BJ (cell line): ENCODE measurements at places on chromosomes 7 and 10. TPM values are rescaled to one million over a fixed set of nuclear protein-coding genes. Genes with fewer than 3 reads are reported as not detected.

GIMAP8 gene
- polyA plus RNA-seq, result not detected in 2 replicates

RAMP3 gene
- not detected in 2 replicates for polyA plus RNA-seq

BMPER gene
- polyA plus RNA-seq, result 7.0 and 8.8 TPM in 2 replicates

PNLIP gene
- not detected in 2 replicates for polyA plus RNA-seq

GRID1 gene
- 0.20 and 0.49 TPM in 2 replicates for polyA plus RNA-seq

SPDYE2 gene
- polyA plus RNA-seq, result not detected in 2 replicates

PTEN gene
- polyA plus RNA-seq, result 29.6 and 66.9 TPM in 2 replicates

CLDN3 gene
- polyA plus RNA-seq, result not detected in 2 replicates

ZPBP gene
- not detected in 2 replicates for polyA plus RNA-seq

SLF2 gene
- 6.8 and 10.1 TPM in 2 replicates for polyA plus RNA-seq

TMEM139 gene
- 0.11 and 0.15 TPM in 2 replicates for polyA plus RNA-seq

CCDC172 gene
- not detected in 2 replicates for polyA plus RNA-seq

PPA1 gene
- 49.8 and 110 TPM in 2 replicates for polyA plus RNA-seq

GCK gene
- polyA plus RNA-seq, result 0.22 and 0.40 TPM in 2 replicates

CDK6 gene
- 29.2 and 29.8 TPM in 2 replicates for polyA plus RNA-seq

GRCh38 chr10:93965911-93966310, 27.8 kb upstream of the PLCE1 start:
- no peak for DNase-seq

- DNase-seq, result peak; percentile 11
Measured at GRCh38 chr10:59625721-59626522, 83.7 kb downstream of the SLC16A9 start.

DNA sequence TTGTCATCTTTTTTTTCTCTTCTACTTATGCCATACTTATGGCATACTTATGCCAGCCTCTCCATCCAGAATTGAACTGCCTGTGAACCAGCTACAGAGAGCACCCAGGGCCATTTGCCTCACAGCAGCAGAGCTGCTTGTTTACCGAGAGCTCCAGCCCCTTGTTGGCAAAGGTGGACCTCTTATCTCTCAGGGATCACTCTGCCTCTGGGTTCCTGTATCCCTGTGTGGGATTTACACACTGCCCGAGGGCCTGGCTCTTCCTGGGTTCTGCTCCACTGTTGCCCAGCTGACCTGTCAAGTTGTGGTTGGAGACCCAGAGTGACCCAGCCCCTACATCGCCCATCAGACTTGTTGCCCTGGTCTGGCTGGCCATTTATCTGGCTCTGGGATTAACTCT, 22.3 kb downstream of the MRPS33 start:
- DNase-seq, result no peak

- DNase-seq, result no peak
Measured at GRCh38 chr10:10165415-10165814, 852.3 kb upstream of the CELF2 start.

GRCh38 chr10:52409195-52409594, 95.1 kb downstream of the DKK1 start:
- DNase-seq, result no peak

DNA sequence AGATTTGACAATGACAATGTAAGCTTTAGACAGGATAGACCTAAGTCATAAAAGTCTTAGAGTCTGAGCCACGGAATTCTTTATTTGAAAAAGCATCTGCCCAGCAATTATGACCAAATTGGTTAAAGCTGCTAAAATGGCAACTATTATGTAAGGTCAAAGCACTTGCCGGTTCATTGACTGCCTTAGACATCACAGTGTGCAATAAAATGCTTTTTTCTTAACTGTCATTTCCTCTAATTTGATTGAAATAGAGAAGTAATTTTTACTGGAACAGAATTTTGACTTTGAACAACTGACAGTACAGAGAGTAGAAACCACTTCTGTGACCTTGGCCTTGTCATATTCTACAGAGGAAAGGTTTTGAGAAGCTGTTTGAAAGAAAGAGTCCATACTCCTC, 142.9 kb downstream of the THSD7A start:
- DNase-seq, result no peak

- DNase-seq, result no peak
Measured at GRCh38 chr7:50364645-50365044, 60.1 kb downstream of the IKZF1 start.

- no peak for DNase-seq
Measured at GRCh38 chr7:128867842-128868623, 5.4 kb downstream of the ATP6V1F start.

GRCh38 chr7:13835442-13835841, 154.0 kb downstream of the ETV1 start:
- DNase-seq, result no peak

DNA sequence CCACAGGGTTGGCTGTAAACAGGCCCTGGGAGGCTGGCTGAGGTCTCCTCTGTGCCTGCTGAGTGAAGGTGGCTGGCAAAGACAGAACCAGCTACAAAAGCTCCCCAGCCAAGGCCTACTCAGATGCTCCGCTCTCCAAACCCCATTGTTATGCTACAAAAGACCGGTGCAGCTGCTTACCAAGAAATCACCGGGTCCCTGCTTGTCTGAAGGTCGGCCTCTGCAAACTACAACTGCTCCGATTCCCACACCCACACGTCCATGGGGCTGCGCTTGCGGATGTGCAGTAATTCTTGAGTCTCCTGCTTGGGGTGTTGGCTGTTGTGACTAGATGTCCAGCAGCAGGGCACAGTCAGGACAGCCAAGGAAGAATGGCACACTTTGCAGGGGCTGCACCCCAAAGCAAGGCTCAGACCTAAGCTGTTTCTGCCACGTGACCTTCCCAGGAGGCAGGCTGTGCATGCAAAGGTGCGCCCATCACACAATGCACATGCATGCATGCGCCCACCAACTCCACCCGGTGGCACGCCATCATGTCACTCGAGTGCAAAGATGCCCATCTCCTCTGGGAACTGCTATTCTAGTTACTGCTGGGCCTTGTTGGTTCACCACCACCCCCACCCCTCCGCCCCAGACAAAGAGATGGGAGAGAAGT, 97.8 kb downstream of the OAT start:
- no peak for DNase-seq

GRCh38 chr7:7595451-7595850, 28.8 kb downstream of the MIOS start:
- DNase-seq, result no peak

- DNase-seq, result no peak
Measured at GRCh38 chr10:79137826-79138225, 69.1 kb downstream of the ZMIZ1 start.

DNA sequence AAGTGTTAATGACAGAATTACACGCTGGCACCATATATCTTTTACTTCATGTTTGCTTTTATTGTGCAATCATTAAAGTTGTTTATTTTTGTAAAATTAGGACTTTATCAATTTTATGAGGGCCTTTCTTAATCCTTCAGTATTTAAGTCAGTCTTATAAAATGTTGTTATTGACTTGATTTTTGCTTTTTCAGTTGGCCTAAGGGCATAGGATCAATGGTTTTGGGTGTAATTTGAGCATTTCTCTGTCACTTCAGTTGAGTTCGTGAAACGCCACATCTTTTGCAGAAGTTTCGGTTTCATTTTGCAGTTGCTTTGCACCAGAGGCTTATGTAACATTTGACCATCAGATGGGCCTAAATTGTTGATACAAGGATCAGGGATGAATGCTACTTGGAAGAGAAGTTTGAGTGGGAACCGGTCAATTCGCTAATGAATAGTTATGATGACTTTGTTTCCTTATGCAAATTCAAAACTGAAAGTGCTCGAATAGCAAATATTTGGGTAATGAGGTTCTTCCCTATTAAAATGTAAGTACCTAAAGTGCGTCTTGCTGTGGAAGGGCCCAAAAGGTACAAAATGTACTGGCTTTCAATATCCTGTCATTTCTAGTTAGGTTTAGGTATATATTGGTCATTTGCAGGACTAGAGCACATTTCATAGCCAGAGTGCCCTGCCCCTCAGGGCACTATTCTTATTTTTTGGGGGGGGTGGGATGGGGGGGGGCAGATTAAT, 340.9 kb downstream of the LRMDA start:
- no peak for DNase-seq

DNA sequence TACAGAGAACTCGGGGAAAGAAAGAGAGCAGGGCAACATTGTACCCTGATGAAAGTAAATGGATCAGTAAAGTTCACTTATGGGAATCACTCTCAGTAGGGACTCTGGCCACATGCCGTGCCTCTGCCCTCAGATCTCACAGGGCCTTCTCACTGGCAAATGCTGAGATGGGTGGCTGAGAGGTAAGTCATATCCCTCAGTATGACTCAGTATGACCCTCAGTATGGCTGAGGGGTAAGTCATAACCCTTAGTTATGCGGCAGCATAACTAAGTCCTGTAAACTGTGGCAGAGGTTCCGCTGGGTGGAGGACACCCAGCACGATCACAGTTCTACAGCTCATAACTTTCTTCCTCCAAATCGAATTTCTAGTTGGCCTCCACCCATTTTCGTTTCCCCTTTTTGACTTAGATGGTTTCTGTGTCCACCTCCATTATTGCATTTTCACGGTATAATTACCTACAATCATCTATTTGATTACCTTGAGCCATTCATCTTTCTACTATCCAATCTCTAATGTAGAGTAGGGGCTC, 26.5 kb upstream of the WNT16 start:
- no peak for DNase-seq

DNA sequence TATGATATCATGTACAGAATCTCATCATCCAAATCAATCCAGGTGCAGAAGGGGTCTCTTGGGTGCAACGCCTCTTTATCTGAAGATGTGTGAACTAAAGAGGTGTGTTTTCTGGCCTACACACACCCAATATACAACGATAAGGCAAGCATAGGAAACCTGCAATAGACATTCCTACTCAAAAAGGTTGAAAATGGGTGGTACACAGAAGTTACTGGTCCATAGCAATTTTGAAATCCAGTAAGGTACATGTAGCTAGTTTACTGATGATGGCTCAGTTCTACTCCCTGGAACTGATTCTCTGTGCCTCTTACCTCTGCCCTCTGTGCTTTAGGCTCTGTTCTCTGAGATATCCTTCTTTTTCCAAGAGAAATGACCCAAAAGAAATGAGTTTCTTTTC, 22.2 kb upstream of the CCDC3 start:
- DNase-seq, result no peak

DNA sequence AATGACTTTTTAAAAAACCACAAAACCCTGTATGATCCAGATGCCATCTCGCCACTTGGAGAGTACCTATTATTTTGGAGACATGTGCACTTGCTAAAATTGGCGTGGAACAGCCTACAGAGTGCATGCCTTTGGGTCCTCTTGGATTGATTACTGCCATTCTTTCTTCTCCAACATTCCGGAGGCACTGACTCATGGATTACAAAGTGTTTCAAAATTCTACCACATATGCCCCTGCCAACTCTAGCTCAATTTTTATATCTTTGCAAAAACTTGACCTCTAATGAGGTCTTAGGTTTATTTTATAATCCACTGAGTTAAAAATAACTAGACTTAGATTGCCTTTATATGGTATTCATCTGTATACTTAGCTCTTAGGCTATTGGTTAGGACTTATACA, 55.8 kb upstream of the KIF5B start:
- DNase-seq, result peak; percentile 53

- DNase-seq, result peak; percentile 73
Measured at GRCh38 chr10:76251841-76252671, 820.6 kb downstream of the LRMDA start.

- DNase-seq, result no peak
Measured at GRCh38 chr10:52619052-52619451, 153.5 kb downstream of the MBL2 start.

DNA sequence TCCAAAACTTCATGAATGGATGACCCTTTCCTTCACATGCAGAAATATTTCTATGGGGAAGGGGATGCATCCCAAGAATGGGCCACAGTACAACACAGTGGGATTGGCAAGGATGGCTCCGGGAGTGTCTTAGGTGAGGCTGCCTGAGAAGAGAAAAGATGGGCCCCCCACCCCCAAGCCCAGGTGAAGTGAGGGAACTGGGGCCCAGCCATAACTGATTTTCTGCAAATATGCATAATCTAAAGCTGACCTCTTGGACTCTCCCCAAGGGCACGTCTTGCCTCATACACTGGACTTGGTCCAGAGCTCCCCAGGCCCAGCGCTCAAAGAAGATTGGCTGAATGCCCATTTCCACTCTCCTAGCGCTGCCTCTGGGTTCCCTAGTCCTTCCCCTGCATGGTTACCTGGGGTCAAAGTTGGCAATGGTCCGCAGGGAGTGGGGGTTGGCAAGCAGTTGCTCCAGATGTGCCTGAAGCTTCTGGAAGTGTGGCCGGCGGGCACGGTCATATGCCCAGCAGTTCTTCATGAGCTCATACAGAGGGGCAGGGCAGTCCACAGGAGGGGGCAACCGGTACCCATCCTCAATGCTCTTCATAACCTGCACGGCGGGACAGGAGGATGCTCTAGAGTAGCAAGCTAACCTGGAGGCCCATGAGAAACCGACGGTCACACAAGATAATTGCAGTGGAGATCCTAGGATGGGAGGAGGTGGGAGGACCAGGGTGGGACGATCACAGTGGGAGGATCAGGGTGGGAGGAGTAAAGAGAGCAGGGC, 12.3 kb downstream of the ZYX start:
- DNase-seq, result no peak

DNA sequence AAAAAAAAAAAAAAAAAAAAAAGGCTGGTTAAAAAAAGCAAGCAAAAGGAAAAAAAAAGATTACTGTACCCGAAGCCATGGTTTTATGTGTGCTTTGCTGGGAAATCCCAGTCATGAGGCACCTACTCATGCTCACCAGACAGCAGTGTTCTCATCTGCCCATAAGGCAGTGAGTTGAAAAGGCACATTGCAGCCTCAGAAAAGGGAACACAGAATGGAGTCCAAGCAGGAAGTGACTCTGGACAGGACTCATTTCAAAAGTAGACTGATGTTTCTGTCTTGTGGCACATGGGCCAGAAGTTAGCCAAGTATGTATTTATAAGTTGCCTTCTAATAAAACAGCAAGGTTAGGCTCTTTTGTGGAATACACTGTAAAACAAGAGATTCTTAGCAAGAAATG, 40.2 kb downstream of the PDSS1 start:
- DNase-seq, result no peak

DNA sequence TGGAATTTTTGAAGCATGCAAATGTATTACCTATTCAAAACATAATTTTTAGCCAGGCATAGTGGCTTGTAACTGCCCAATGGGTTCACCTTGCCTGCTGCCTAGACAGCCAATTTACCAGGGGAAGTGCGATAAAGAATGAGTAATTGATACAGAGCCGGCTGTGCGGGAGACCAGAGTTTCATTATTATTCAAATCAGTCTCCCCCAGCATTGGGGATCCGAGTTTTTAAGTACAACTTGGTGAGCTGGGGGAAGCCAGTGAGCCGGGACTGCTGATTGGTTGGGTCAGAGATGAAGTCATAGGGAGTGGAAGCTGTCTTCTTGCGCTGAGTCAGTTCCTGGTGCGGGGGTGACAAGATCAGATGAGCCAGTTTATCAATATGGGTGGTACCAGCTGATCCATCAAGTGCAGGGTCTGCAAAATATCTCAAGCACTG, 29.1 kb upstream of the NRBF2 start:
- no peak for DNase-seq
